ENCODE measurements at places on chromosomes 7 and 10.
A peak's percentile ranks its signal among the peaks of the same experiment; 100 is the strongest.

DNA sequence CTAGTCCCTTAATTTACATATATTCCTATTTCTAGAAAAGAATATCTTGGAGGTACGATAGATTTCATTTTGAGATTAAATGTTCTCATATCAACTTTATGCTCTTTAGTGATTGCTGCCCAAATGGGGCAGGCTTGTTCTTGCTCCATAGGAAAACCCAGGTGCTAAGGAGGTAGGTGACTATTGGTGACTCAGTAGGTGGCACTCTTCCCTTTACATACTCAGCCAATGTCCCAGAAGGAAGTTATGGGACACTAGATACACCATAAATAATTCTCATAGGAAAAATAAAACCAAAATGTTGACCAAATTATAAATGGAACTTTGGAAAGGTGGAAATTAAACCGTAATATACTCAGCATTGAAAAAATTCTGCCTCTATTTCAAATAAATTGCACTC is 4.0 kb downstream of the SKAP2 start:
- DNase-seq, result no peak

DNA sequence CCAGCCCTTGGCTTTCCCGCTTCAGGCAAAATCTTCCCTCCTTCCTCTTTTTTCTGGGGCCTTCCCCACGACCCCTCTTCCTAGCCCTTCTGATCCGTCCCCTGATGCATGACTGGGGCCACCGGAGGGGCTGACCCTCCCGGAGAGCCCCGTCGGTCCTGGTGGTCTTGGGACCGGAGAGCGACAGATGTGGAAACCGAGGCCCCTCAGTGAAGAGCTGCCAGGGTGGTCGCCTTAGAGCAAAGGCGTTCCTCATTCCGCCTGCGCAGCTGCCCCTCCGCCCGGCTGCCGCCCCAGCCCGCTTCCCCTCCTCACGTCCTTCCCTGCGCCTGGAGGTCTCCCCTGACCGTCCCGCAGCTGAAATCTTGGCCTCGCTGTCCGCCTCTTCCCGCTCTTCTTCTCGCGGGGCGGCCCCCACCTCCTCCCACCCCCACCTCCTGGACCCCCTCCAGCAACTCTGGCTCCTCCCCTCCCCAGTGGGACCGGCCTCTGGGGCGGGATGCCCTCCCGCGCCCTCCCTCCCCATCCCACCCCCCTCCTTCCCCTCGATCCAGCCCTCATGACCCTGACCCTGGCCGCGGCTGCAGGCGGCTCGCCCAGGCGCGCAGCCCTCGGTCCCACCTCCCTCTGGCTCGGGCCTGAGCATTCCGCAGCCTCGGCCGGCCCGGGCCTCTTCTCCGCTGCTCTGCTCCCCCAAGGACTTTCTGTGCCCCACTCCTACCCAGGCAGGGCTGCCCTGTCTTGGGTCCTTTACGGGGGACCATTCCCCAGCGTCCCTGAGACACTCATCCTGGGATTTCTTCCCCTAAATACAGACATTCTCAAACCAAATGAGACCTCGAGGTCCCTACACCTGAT is at the start of gene RARRES2:
TSS of gene RARRES2 (minus strand) at position 367 of the 858 bp plus-strand sequence. CDS start 1,020 bp downstream, outside the sequence.
- no peak for DNase-seq

GRCh38 chr10:2611603-2612002 is 455.7 kb upstream of the PFKP start:
- DNase-seq, result no peak

GRCh38 chr10:79116801-79117723 is 48.3 kb downstream of the ZMIZ1 start:
- no peak for DNase-seq

- DNase-seq, result no peak
These were observed 65.1 kb downstream of the MGMT start for GRCh38 chr10:129531969-129532660.

- peak; percentile 39 for DNase-seq
These were observed 15.5 kb downstream of the CARD11 start for GRCh38 chr7:3028071-3028757.

- no peak for DNase-seq
These were observed 172.9 kb downstream of the CACNB2 start for GRCh38 chr10:18313140-18313530.

GRCh38 chr10:48819783-48820182 is 119.9 kb downstream of the LRRC18 start:
- no peak for DNase-seq

Data from stimulated activated CD4-positive, alpha-beta T cell treated with anti-CD3 and anti-CD28 coated beads, Interleukin-4, amount 100 ng/mL, for 4 hours (primary cell).